ENCODE measurements at places on chromosomes 5 and 9. TPM values are rescaled to one million over a fixed set of nuclear protein-coding genes. Genes with fewer than 3 reads are reported as not detected.

MPDZ gene
- 57.2 TPM for total RNA-seq

MCTP1 gene
- 11.3 TPM for total RNA-seq

CNOT6 gene
- total RNA-seq = 11.4 TPM

PROB1 gene
- 0.17 TPM for total RNA-seq

MCIDAS gene
- 0.95 TPM for total RNA-seq

FOXD4L4 gene
- 0.34 TPM for total RNA-seq

SERF1A gene
- total RNA-seq = 13.2 TPM

PCSK5 gene
- 1.4 TPM for total RNA-seq

- no peak for DNase-seq
These were observed 3.4 kb upstream of the CCIN start for GRCh38 chr9:36165826-36166167.

- DNase-seq = no peak
These were observed 85.6 kb upstream of the CCDC112 start for GRCh38 chr5:115381911-115382662.

DNA sequence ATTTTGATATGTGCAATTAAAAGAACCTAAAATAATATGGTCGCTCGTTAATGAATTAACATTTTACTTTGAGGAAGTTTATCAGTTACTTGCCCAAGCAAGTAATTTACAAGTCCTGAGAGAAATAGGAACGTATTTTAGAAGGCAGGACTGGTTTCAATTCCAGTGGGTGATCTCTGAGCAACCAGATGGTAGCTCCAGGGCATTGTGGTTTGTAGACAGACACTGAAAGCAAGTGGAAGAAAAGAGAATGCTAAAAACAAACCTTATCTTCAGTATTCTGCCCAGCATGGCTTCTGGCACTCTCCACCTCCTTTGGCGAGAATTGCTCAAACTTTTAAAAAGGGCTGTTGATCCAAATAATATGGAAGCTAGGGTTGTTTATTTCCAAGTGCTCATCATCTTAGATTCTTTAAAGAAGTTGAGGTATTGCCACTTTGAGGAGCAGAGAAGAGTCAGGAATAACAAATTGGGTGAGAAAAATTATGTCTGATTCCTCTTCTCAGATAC is 31.8 kb upstream of the ERAP2 start:
- DNase-seq = peak; percentile 44

DNA sequence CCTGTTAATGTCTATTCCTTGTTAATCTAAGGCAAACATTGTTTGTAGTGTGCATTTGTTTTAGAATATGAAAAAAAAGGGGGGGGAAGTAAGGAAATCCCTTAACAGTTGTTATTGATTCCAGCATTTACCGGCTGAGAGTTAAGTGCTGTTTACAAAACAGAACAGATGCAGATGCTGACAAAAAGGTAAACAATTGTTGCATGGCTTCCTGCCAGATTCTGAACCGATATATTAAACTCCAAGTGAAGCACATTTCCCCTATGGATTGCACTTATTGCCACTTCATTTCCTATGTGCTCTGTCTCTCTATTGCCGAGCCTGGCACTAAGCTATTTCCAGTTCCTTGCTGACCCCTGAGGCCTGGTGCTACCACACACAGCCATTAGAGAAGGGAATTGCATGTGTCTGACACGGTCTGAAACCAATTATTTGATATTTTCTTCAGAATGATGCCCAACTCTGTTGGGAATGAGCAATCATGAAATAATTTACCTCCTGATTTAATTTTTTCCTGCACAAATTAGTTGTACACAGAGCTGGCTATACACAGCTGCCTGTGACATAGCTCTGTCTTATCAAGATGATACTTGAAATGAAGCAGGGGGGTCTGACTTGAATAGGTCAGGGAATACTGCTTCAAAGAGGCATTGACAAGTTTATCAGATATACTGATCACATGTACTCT is 109.8 kb downstream of the KIAA0825 start:
- DNase-seq = no peak

GRCh38 chr5:125549322-125549911 is 803.0 kb upstream of the ZNF608 start:
- DNase-seq = no peak

DNA sequence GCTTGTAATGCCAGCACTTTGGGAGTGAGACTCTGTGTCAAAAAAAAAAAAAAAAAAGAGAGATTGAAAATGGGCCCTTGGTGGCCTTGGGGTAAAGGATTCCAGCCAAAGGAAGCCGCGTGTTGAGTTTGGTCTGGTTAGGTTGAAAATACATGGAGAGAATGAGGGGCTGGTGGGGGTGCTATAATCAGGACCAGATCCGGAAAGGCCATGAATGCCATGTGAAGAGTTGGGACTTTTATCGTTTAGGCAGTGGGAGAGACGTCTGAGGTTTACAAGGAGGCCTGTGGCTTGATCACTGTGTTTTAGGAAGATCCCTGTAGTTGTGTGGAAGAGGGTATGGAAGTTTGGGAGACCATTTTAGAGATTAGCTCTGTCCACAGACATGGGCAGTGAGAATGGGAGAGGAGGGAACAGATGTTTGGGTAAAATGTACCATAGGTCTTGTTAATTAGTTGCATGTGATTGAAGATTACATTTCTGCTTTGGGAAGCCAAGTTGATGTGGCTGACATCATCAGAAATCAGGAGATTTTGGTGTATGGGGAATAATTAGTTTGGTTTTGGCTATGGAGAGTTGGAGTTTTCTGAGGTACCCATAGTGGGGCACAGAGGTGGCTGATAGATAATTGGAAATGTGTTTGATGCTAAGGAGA is 3.5 kb downstream of the MSANTD3 start:
- DNase-seq = peak; percentile 31

DNA sequence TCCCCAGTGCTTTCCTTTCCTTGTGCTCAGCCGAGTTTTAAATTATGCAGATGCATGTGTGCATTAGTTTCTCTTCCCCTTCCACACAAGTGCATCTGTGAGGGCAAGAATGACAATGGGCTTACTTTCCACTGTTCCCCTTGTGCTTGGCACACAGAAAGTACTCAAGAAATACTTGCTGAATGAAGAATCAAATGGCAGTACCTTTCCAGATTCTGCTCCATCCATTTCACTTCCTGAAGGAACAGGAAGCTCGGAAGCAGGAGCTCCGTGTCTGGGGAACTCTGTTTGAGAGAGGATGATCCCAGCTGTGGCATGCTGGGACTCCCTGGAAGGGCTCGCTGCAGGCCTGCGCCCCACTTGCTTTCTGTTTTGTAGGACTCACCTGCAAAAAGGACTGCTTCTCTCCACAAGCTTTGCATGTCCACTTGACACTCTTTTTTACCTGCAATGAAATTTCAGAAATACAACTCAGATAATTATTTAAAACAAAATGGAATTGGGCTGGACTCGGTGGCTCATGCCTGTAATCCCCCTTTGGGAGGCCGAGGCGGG is 5.5 kb downstream of the MRNIP start:
- no peak for DNase-seq

DNA sequence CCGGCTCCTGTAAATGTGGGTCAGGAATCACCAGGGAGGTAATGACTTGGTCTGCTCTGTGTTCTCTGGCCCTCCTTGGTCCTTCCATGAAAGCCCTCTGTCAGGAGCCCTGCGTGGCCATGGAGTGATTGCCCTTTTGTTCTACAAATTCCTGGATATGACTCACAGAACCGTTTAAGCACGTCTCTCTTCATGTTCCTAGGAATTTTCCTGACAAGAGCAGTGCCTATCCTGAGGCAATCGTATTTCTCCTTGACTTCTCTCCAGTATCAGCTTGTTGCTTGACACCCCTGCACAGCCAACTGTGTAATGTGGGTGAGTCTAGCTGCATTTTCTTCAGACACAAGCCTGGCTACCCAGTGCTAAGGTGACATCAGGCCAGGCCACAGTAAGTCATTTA is 274.3 kb upstream of the ZNF462 start:
- peak; percentile 68 for DNase-seq

DNA sequence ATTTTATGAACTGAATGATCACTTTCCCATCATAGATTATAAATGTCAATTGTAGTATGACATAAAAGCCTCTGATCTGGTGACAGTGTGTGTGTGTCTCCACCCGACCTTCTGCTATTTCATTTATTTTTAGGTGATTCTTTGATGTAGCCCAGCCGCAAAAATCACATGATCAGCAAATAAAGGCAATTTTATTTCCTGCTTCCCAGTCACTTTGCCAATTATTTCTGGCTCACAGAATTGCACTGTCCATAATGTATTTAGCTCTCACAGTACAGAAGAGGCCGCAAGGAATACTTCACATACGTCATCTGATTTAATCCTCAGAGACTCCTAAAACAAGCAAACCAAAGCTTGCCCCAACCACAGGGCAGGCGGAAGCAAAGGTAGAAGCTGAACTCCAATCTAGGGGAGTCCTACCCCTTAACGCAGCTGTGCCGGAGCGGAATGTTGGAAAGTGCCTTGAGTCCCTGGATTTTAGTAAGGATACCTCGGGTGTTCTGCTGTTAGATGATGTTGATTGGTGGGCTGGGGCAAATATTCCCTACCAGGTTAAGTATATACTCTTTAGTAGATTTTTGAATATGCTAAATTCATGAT is 384.0 kb upstream of the IRX4 start:
- no peak for DNase-seq

GRCh38 chr9:94568250-94568889 is 13.5 kb downstream of the PCAT7 start:
- no peak for DNase-seq

DNA sequence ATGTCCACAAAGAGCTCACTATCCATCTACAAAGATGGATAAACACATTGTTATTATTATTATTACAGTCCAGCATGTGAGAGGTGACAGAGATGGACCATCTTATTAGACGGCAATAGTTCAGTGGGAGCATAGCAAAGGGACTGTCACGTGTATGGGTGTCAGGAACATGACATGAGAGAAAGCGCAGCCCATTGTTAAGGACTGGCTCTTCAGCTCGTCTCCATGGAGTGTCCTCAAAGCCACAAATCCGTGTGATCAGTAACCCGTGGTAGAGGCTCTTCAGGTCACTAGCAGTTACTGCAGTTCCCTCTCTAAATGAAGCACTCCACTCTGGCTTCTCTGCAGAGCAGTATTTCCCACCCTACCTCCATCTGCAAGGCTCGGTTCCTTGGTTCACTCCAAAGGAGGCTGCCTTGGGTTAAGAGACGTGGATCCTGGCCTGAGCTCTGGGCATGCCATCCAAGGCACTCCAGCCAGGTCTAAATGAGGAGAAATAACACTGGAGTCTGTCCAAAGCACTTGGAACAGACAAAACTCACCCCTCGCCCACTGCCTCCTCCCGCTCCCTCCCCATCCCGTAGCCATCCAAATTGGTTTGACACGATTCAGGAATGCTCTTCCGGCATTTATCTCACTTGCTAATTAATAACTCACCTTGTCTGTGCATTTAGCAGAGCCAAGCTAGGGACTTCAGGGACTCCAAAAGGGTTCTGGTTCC is 122.3 kb upstream of the WWC1 start:
- DNase-seq = no peak

DNA sequence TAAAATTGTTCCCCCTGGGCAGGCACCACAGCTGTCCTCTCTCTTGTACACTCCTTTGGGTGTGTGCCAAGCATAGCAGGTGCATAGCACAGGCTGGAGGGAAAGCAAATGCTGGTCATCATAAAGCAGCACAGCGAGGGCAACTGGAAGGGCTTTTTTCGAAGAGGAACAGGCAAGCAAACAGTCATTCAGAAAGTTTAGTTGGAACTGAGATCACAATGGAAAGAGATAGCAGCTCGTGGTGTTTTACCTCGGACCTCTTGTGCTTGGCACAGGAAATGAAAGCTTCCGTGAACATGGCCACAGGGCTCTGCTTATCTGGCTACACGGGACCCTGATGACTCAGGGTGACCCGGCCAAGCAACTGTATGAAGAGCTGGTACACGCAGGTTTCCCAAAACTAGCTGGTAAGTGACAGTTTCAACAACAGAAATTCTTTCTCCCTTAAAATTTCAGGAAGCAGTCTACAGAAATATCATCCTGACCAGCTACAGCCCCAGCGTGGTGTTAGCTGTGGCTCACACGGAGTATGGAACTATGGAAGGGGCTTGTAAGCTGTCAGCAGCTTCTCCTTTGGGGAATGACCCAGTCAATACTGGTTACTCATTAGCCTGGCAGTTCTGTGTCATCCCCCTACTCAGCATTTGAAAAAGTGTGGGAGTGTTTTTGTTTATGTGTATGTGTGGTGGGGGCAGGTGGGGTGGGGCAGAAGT is 48.1 kb downstream of the POC5 start:
- DNase-seq = peak; percentile 71

- DNase-seq = no peak
These were observed 53.5 kb upstream of the GRIN3A start for GRCh38 chr9:101791938-101792337.
